Aorta (tissue), 5 donors: ENCODE measurements at places on chromosomes 13 and 19. TPM values are rescaled to one million over a fixed set of nuclear protein-coding genes. Genes with fewer than 3 reads are reported as not detected.

RFXAP gene
- 1.6 TPM for polyA plus RNA-seq

FCHO1 gene
- 1.5 TPM for polyA plus RNA-seq

FGF9 gene
- not detected for polyA plus RNA-seq

SYCN gene
- not detected for polyA plus RNA-seq

ZNF274 gene
- polyA plus RNA-seq, result 14.6 TPM

- no peak overlapping the region for H3K27ac ChIP-seq
- no peak for DNase-seq
- H3K4me3 ChIP-seq, result no peak overlapping the region
- H3K4me1 ChIP-seq, result no peaks in the 10 kb centered on the region
- no peaks in the 10 kb centered on the region for H3K36me3 ChIP-seq
These were observed 202.3 kb upstream of the KLF12 start for GRCh38 chr13:74336546-74336945.

DNA sequence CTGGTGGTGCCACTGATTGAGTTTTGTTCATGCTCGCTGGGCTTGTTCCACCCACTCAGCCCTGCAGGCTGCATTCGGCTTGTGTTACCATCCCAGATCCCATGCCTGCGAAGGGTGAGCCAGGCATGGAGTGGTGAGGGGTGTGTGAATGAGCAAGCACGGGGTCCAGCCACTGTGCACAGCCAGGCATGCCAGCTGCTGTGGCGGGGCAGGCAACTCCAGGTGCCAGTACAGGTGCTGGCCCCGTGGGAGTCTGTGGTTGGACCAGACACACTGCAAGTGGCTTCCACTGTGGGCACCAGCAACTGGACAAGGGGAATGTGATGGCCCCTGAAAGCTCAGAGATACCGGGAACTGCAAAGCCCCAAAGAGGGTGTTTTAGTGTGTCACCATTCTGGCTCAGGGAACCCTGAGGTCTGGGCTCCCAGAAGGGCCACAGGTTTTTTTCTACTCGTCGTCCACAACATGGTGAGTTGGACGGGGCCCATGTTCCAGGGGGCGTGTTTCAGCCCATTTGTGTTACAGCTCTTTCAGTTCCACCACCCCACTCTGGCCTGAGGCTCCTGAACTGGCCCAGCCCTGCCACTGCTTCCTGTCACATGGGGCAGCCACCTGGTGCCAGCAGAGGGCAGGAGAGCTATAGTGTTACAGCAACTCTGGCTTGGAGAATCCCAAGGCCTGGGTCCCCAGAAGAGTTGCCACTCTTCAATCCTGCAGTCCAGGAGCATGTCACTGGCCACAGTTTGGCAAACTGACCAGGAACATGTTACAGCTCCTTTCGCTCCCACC lies 217.0 kb upstream of the OBI1 start:
- DNase-seq, result no peak
- no peaks in the 10 kb centered on the region for H3K27me3 ChIP-seq
- H3K4me1 ChIP-seq, result no peaks in the 10 kb centered on the region

DNA sequence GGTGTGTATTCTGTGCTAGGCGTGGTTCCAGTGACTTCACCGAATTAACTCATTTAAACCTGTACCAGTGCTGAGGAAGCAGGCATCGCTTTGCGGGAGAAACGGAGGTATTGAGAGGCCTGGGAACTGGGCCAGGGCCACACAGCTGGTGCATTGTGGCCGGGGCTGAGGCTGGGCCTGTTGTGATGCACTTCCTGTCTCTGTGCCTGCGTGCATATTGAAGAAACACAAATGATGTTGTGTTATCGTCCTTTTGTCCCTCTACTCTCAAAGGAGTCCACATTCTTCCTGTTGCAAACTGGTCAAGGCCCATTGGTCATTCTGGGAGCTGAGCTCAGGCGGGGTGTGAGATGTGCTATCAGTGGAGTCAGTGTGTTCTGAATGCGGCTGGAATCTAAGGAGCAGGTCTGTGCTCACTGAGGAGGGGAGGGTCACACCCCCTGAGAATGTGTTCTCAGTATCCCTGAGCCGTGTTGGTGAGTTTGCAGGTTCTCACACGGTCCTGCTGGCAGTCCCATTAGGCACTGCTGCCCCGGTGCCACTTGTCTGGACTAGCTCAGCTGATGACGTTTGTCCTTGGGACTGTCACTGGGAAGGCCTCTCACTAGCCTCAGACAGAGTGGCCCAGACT lies 62.1 kb downstream of the ARHGEF7 start:
- no peak for DNase-seq
- H3K4me1 ChIP-seq, result peaks cover 13% of the 10 kb centered on the region
- no peaks in the 10 kb centered on the region for H3K27me3 ChIP-seq
- no peaks in the 10 kb centered on the region for H3K36me3 ChIP-seq
- peak overlapping the region; percentile 100 for H3K27ac ChIP-seq
- no peak overlapping the region for H3K4me3 ChIP-seq

DNA sequence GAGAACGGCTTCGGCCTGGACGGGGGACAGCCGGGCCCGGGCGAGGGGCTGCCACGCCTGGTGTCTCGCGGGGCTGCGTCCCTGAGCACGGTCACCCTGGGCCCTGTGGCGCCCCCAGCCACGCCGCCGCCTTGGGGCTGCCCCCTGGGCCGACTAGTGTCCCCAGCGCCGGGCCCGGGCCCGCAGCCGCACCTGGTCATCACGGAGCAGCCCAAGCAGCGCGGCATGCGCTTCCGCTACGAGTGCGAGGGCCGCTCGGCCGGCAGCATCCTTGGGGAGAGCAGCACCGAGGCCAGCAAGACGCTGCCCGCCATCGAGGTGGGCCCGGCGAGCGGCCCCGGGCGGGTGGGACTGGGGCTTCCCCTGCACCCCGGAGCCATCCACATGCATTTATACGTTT lies 10.7 kb downstream of the RELB start:
- H3K4me3 ChIP-seq, result no peak overlapping the region
- H3K27ac ChIP-seq, result no peak overlapping the region
- H3K4me1 ChIP-seq, result no peaks in the 10 kb centered on the region
- H3K36me3 ChIP-seq, result peaks cover 1% of the 10 kb centered on the region

DNA sequence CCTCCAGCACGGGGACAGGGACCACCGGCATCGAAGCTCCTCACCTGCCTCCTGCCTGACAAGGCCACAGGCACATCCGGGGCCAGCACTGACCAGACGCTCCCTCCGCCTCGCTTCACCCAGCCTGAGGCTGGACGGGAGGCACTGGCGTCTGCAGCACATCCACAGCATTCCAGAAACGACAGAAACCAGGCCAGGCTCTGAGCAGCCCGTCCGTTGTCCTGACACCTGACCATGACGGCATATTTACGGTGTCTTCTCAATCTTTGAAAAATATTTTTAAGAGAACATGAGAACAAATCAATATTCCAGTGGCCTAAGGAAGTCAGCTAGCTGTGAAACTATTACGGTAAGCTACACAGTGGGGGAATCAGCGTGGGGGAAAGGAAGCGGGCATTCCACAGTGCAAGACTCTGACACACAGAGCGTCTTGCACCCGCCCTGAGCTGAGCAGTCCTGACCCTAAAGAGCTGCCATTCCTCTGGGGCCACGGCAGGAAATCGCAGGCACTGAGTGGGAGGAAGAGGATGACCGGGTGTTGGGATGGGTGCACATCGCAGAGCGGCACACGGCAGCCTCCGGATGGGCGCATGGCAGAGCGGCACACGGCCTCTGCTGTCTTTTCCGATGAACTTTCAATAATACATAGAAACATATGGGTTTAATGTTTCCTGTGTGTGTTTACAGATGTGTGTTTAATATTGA lies 26.8 kb downstream of the RASA3 start:
- no peaks in the 10 kb centered on the region for H3K27me3 ChIP-seq
- H3K27ac ChIP-seq, result no peak overlapping the region
- no peaks in the 10 kb centered on the region for H3K4me1 ChIP-seq
- peak; percentile 72 for DNase-seq
- no peak overlapping the region for H3K4me3 ChIP-seq

DNA sequence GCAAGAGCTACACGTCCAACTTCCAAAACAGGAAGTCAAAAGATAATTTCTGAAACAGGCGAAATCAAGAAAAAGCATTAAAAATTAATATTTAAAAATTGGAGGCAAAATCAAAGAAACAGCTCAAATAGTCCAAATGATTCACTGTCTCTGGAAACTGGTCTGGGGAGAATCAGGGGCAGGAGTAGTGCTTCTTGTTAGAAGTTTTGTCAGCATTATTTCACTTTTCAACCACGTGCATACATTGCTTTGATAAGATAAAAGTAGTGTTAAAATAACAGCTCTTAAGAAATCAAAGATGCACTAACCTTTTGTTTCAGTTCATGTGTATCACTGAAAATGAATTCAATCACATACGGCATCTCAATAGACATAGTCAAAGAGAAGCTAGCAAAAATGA lies 53.8 kb downstream of the PARP4 start:
- peaks cover 11% of the 10 kb centered on the region for H3K36me3 ChIP-seq
- no peak for DNase-seq
- no peak overlapping the region for H3K4me3 ChIP-seq
- H3K4me1 ChIP-seq, result no peaks in the 10 kb centered on the region

DNA sequence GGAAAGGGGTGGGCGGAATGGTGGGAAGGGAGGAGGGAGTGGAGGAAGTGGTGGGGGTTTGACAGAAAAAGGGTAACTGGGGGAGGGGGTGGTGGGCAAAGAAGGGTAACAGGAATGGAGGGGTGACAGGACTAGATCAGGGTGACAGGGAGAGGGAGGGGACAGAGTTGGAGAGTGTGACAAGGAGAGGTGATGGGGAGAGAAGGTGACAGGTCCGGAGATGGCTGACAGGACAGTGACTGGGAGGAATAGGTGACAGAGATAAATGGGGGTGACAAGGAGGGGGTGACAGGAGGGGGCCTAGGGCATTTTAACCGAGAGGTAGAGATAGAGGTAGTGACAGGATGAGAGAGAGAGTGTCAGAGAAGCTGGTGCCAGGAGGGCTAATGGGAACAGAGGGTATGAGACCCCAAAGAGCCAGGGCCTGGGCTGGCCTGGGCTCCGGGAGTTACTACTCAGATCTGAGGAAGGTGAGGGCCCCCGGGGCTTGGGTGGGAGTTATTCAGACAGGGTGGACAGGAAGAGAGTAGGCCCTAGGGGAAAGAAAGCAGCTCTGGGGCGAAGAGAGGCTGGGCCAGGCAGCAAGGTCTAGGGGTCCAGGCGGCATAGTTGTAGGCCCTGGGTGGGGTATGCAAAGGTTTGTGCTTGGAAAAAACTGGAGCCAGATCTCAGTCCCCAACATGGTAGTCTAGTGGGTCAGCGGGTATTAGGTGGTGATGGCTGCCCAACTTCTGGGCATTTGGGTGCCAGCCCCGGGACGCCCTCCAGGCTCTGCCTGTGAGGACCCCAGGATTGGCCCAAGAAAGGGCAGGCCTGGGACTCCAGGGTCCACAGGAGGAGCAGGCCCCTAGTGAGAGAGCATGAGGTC lies 660 bp downstream of the CIC start:
- peaks cover 1% of the 10 kb centered on the region for H3K4me1 ChIP-seq
- H3K27ac ChIP-seq, result peak overlapping the region; percentile 73
- H3K4me3 ChIP-seq, result peak overlapping the region; percentile 76
- no peaks in the 10 kb centered on the region for H3K36me3 ChIP-seq

DNA sequence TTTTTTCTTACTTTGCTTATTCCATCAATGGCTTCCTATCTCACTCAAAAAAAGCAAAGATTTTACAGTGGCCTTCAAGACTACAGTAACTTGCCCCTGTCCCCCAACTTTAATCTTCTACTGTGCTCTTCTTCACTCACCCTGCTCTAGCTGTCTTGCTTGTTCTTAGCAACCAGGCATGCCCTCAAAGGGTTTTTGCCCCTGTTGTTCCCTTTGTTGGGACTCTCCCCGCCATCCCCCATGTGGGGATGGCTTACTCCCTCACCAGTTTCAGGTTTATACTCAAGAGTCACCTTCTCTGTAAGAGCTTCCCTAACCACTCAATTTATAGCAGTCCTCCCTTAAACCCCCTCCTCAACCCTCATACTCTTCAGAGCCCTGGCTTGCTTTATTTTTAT lies 5.4 kb downstream of the MTMR6 start:
- no peak for DNase-seq
- no peak overlapping the region for H3K27ac ChIP-seq
- no peak overlapping the region for H3K4me3 ChIP-seq
- H3K4me1 ChIP-seq, result peaks cover 2% of the 10 kb centered on the region

GRCh38 chr13:102799426-102800144 lies 666 bp downstream of the BIVM start:
- H3K36me3 ChIP-seq, result no peaks in the 10 kb centered on the region
- no peaks in the 10 kb centered on the region for H3K27me3 ChIP-seq
- no peak overlapping the region for H3K27ac ChIP-seq
- peak overlapping the region; percentile 66 for H3K4me3 ChIP-seq

DNA sequence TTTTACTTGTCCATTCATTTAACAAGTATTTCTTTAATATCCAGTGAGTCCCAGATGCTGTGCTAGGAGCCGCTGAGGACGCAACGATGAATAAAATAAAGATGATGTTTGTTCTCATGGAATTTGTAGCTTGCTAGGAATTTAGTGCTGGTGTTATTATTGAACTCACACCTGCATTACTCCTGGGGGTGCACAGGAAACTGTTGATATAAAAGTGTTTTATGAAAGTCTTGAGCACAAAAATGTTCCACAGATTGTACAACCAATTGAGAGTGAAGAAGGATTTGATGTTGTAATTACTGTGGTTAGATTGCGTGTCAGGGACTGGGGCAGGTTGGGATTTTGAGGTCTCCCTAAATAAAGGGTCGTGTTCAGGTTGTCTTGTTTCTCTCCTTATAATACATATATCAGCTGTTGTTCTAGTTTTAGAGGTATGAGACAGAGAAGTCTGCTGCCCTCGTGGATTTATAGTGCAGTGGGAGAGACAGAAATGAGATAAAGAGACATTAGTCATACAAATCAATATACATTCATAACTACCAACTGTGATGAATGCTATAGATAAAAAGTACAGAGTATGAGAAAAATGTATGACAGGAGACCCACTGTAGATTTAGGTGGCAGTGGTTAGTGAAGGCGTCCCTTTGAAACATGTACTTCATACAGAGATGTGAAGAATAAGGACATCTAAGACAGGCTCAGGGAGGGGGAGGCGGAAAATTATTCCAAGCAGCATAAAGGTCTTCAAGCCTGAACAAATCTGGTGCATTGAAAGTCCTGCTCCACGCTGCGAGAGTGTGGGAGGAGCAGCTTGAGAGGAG lies 11.3 kb downstream of the CACNG6 start:
- H3K4me3 ChIP-seq, result no peak overlapping the region
- peaks cover 2% of the 10 kb centered on the region for H3K27me3 ChIP-seq
- H3K27ac ChIP-seq, result no peak overlapping the region
- H3K4me1 ChIP-seq, result no peaks in the 10 kb centered on the region
- no peaks in the 10 kb centered on the region for H3K36me3 ChIP-seq

DNA sequence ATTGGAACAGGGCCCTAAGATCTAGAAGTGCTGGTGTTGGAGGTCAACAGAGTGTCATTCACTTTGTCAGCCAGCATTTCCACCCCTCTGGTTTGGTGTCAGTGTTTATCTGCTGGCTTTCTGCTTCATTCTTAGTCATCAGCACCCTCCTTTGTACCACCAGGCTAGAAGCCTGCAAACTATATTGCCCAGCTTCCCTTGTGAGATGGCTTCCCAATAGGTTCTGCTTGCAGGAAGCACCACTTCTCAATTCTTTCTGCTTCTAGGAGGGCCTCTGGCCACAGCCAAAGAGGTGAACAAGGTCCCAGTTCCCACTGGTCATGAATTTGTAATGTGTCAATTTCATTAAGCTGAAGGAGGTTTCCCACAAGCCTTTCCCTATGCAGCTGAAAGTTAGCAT lies 36.4 kb upstream of the CALM3 start:
- no peaks in the 10 kb centered on the region for H3K36me3 ChIP-seq
- no peak overlapping the region for H3K4me3 ChIP-seq
- H3K27me3 ChIP-seq, result no peaks in the 10 kb centered on the region
- no peak for DNase-seq
- no peak overlapping the region for H3K27ac ChIP-seq

GRCh38 chr13:63586467-63586866 lies 2170.8 kb upstream of the PCDH20 start:
- H3K36me3 ChIP-seq, result no peaks in the 10 kb centered on the region
- no peaks in the 10 kb centered on the region for H3K4me1 ChIP-seq
- H3K27ac ChIP-seq, result no peak overlapping the region
- no peaks in the 10 kb centered on the region for H3K27me3 ChIP-seq
- no peak overlapping the region for H3K4me3 ChIP-seq
- DNase-seq, result no peak
